ENCODE measurements at places on chromosomes 12 and 14.

- DNase-seq = no peak
These were observed 71.3 kb downstream of the FLRT2 start for GRCh38 chr14:85601246-85601645.

GRCh38 chr12:128606538-128606937 is 217.2 kb downstream of the SLC15A4 start:
- no peak for DNase-seq

DNA sequence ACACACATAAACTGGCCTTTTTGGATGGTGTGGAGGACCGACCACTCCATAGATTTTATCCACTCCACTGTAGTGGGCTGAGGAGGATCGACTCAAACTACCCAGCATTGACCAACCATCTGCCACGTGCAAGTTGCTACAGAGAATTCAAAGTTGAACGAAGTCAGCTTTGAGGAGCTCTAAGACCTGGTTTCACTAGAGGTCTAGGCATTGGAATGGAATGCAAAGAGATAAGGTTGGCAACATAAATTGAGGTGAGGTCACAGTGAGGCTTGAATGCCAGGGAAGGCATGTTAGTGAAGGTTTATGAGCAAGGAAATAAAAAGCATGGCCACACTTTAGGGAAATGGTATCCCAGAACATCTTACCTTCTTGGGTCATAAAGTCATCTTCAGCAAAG is 14.5 kb downstream of the VWF start:
- DNase-seq = no peak

- DNase-seq = no peak
These were observed 3.7 kb upstream of the KRT2 start for GRCh38 chr12:52655720-52656124.

DNA sequence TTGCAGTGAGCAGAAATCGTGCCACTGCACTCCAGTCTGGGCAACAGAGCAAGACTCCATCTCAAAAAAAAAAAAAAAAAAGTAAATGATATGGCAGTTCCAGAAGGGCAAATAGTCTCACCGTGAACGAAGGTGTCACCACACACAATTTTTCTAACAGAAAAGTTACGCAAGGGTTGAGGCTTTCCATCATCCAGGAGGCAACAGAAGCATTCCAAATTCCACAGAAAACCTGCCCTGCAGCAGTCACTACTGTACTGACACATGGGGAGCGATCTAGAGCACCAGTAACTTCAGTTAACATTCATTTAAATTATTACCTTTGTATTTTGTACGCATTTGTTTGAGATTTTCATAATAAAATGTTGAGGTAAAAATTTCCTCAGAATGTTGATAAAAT is 24.8 kb downstream of the TMCC3 start:
- DNase-seq = no peak

DNA sequence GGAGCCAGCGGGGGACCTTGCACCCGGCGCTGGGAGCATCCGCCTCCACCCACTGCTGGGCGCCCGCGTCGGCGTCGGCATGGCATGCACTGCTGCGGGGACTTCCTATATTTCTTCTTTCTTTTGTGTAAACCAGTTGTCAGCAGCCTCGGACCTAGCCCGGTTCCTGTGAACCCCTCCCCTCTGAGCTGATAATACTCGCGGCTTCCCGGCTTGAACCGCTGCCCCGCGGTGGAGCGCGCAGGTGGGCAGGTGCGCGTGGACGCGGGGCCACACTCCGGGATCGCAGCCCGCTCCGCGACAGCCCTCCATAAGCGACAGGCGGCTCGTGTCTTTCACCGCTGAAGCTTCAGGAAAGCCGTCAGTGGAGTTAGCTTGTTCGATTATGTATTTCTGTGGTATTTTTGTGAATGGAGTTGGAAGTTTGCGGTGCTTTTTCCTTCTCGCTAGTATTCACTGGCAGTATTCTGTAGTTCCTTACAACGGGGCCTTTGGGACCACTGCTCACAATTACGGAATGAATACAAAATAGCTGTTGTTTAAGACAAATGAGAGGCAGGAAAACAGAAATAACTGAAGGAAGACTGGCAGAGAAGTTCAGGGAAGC is 870 bp downstream of the BMAL2 start:
- DNase-seq = peak; percentile 19

DNA sequence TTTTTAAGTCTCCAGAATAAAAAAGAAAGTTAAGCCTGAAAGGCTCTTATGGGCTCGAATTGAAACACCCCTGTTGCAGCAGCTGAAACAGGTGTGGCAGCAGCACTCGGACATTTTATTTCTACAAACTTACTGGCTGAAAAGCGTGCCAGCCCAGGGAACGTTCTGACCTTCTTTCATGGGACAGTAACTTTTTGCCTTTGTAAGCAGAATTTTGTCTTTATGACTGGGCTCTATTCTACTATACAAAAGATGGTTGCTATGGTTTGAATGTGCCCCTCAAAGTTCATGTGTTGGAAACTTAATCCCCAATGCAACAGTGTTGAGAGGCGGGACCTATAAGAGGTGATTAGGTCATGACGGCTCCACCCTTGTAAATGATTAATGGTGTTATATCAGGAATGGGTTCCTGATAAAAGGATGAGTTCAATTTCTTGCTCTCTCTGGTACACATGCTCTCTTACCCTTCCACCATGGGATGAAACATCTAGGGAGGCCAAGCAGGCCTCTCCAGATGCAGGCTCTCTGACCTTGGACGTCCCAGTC is 52.7 kb downstream of the PELI2 start:
- no peak for DNase-seq

- DNase-seq = peak; percentile 3
These were observed 97.5 kb downstream of the CRACR2A start for GRCh38 chr12:3655328-3655900.

GRCh38 chr12:18045446-18045992 is 44.5 kb downstream of the RERGL start:
- no peak for DNase-seq

GRCh38 chr12:48542300-48542928 is 17.0 kb downstream of the OR8S1 start:
- DNase-seq = peak; percentile 42

DNA sequence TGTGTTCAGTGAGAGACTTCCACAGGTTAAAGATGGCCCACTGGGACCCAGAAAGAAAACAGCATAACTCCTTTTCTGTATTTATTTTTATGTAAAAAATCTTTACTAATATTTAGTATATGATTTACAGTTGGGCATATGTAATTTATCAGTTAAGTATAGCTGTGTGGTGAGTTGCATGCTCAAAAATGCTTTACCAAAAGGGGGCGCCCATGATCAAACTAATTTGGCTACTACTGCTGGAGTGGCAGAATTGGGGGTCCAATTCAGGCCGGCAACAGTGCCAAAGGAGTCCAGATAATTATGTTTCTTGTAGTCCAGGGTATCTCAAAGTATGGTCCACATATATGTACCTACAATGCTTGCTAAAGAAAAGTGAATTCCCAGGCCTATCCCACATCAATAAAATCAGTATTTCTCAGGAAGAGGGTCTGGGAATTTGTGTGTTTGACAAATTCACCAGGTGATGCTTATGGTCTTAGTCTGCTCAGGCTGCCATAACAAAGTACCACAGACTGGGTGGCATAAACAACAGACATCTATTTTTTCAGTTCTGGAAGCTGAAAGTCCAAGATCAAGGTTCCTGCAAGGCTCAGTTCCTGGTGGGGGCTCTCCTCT is 152.0 kb downstream of the KTN1 start:
- DNase-seq = peak; percentile 43

DNA sequence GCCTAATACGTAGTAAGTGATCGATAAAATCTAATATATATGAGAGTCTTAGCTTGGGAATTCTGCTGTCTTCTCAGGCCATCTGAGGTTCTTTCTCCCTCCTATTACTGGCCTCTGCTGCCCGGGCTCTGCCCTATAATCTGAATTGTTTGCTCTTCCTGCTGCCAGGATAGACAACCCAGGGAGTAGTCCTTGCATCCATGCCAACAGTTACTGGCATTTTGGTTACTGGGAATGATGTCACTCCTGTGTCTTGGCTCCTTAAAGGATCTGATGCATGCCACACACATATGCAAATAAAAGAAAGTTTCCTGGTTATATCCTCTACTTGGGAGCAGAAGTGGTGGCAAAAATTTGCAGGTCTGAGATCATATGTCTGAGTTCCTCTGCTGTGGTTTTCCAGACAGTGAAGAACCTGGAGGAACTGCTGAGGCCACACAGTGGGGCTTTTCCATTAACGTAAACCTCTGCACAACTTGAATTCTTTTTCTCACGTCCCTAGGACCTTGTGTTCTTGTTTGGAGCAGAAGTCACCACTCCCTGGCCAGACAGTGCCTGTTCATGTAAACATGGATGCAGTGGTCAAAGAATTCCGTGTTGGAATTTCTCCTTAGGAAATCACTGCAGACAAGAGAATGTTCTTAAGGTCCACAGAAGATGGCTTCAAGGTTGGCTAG is 320.6 kb upstream of the TBX3 start:
- DNase-seq = no peak

- no peak for DNase-seq
These were observed 5.1 kb downstream of the PAPLN start for GRCh38 chr14:73242357-73242901.

Measured in stimulated activated CD4-positive, alpha-beta T cell treated with anti-CD3 and anti-CD28 coated beads, Interleukin-4, amount 100 ng/mL, for 48 hours (primary cell).